ENCODE measurements at places on chromosomes 3 and 15.

GRCh38 chr15:95620934-95621579 is 709.4 kb upstream of the NR2F2 start:
- DNase-seq = peak; percentile 43

- no peak for DNase-seq
Measured at GRCh38 chr3:87109465-87109864, 117.6 kb upstream of the CHMP2B start.

- DNase-seq = no peak
Measured at GRCh38 chr3:37395286-37395685, 220.9 kb upstream of the LRRFIP2 start.

DNA sequence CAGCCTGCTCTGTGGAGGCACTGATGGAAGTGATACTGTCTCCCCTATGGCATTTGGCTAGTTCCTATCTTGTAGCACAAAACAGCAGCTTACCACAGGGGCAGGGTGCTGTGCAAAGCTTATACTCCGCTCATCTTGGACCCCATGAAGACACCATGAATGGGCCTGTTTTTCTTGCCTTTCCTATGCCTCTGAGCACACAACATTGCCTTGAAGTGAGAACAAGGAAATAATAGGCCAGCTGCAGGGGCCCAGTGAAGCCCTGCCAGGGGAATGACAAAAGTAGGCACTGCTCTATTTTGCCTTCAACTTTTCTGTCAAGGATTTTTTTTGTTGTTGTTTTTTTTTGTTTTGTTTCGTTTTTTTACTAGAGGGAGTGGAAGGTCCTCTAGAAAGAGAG is 110.3 kb downstream of the PDE8A start:
- DNase-seq = no peak

DNA sequence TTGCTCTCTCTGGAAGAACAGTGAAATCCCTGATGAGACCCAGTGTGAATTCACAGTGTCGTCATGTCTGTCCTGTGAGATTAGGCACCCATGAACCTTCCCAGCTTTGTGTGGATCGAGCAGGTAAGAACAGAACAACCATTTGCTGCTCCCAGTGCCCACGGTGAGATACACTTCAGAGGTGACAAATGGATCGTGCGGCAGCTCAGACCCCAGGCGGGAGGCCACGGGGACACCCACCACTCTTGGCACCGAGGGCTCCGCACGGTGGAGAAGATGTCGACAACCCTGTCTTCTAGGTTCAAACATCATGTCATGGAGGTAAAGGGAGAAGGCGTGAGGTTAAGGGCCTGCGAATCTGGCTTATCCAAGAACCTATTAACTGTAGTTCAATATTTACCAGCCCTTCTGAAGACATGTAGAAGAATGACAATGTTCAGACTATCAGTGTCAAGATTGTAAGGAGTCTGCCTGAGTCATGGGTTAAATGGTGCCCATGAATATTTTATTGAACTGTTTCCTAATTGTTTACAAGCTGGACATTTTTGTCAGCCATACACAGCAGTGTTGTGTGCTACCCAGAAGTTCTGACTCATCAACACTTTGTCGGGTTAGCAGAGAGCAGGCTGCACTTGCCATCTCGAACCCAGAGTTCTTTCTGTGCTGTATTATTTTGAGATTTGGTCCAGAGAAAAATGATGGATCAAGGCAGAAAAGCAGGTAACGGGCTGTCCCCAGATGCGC is 15.5 kb upstream of the PCSK6 start:
- DNase-seq = no peak

DNA sequence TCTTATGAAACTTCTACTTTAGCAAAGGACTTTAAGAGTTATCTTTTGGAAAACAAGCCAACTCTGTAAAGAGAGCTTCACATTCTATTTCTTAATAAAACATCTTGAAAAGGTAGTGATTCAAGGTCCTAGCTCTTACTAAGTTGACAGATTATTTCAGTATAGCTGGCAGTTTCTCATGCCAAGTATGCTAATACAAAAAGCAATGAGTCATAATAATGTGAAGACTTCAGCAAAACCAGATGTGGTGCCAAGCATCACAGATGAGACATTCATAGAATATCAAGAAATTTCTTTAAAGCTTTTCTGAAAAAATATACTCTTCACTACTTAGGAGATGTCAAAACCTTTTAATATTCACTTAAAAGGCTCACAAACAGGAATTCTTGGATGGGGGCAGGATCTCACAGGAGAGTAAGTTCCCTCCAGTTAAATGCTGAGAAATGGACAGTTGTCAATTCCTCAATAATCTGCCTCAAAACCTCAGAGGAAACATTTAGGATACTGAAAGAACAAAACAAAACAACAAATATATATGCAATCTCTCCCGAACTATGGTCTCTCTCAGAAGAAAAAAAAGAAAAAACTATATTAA is 45.6 kb downstream of the DCBLD2 start:
- peak; percentile 88 for DNase-seq

DNA sequence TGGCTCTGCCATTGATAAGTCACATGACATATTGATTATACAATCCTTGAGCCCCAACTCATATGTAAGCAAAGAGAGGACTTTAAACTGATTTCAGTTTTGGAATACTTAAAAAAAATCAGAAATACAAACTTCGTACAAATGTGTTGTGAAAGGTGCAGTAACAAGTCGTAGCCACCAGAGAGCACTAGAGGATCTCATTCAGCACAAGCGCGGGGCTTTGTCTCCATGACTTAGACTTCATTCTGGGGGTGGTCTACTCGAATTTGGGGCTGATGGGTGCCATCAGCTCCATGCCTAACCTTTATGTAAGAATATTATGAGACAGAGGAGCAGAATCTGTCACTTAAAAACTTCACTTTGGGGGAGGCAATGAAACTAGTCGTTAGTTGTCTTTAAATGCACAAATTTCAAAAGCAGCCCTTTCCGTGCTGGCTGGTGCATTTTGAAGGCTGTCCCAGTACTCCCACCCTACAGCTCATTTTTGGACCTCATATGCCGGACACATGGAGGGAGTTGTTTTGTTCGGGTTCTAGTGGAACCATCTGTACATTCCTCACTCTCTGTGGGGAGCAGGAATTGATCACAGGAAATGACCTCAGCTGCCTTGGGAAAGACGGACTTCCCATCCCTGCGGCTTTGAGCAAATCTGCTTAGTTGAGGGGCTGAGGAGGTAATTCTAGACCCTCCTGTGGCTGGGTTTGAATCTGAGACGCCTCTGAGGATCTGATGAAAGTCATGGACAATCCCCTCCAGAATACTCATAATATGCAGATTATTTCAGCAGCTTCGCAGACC is 27.5 kb upstream of the MASP1 start:
- DNase-seq = peak; percentile 34

DNA sequence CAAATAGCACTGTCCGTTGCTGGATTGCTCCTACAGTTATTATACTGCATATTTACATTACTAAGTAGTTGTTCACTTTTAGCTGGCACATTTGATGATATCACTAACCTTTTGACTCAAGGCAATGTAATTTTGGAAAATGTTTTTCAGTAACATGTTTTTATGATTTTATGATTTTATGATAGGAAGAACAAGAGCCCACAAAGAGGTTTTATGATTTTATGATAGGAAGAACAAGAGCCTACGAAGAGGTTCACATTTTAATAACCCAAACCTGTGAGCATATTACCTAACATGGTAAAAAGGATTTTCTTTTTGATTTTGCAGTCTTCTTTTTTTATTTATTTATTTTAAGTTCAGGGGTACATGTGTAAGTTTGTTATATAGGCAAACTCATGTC is 172.3 kb upstream of the TPM1 start:
- DNase-seq = no peak

DNA sequence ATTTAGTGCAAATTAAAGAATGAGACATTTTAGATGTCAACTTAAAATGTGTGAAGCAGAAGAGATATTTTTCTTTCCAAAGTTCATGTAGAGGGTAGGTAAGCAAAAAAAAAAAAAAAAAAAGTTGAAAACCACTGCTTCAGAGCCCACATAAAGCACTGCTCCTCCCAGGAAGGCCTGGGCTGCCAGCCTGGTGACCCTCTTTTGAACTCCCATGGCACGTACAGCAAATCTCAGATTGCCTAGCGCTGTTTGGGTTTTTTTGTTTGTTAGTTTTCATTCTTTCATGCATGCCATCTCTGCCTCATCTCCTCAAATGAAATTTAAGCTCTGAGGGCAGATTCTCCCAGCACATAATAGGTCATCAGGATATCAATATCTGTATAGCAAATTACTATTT is 120.1 kb downstream of the SRGAP3 start:
- DNase-seq = no peak
